ENCODE measurements at places on chromosomes 13 and 19. TPM values are rescaled to one million over a fixed set of nuclear protein-coding genes. Genes with fewer than 3 reads are reported as not detected.

Gene NFIX
- 5.5 TPM for total RNA-seq

Gene EXOC3L2
- 1.1 TPM for total RNA-seq

Gene ZNF429
- total RNA-seq: 1.6 TPM

Gene SF3A2
- 39.0 TPM for total RNA-seq

Gene KCNC3
- under 0.01 TPM for total RNA-seq

Gene PBX4
- not detected for total RNA-seq

Gene IZUMO1
- total RNA-seq: 0.32 TPM

Gene MATK
- total RNA-seq: not detected

Gene PRTN3
- not detected for total RNA-seq

Gene FUT2
- total RNA-seq: not detected

Gene SMIM24
- total RNA-seq: not detected

Gene SIGLEC5
- not detected for total RNA-seq

Gene LGI4
- not detected for total RNA-seq

Gene PLEKHA4
- total RNA-seq: 1.9 TPM

Gene SBK2
- total RNA-seq: not detected

Gene ZNF844
- 1.4 TPM for total RNA-seq
